Activated T-helper 9 cell treated with anti-CD3 and anti-CD28 coated beads, Interleukin-2, amount 50 U/mL, for 16 hours (primary cell): ENCODE measurements at places on chromosomes 7 and 10.

- DNase-seq: no peak
Observed at GRCh38 chr7:78709658-78710057, 743.8 kb downstream of the MAGI2 start.

DNA sequence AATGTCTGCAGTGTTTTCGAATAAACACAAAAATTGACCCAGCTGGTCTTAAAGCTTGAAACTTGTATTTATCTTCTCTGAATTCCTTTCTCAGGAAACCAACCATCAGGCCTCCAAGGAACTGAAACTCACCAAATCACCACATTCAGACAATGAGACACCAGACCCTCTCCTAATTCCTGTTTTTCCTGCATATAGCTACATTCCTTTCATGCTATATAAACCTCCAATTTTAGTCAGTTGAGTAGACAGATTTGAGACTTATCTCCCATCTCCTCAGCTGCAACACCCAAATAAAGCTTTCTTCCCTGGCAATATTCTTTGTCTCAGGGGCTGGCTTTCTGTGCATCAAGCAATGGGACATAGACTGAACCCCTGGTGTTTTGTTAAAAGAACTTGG lies 317.0 kb downstream of the CACNA2D1 start:
- DNase-seq: no peak

DNA sequence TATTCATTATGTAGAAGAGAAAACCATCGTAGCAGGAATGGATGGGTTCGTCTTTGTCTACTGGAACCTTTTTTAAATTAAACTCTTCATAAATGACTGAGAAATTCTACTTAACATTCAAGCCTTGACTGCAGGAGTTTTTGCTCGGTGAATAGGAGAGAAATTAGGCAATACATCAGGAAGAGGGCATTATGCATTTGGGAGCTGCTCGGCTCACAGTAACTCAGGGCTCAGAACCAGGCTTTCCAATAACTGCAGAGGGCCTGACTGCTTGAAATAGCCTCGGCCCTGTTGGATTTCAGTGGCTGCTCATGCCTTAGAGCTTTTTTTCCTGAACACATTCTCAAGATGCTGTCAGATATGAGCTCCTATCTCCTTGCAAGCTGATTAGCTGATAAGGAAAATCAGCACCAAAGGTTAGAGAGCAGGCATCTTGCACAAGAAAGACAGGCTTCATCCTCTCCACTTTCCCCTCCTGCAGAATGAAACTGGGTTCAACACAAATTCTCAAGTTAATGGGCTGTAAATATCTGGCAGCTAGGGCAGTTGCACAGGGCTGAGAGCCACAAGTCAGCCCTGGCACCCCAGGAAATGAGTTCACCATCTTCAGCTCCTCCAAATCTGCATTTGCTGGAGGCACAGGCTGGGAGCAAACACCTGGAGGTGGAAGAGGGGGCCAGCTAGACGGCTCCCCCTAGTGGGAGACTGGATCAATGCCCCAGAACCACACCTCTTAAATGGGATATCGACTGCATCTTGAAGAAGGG lies 24.3 kb downstream of the TECTB start:
- no peak for DNase-seq

GRCh38 chr10:81514811-81515210 lies 360.2 kb upstream of the NRG3 start:
- DNase-seq: no peak

DNA sequence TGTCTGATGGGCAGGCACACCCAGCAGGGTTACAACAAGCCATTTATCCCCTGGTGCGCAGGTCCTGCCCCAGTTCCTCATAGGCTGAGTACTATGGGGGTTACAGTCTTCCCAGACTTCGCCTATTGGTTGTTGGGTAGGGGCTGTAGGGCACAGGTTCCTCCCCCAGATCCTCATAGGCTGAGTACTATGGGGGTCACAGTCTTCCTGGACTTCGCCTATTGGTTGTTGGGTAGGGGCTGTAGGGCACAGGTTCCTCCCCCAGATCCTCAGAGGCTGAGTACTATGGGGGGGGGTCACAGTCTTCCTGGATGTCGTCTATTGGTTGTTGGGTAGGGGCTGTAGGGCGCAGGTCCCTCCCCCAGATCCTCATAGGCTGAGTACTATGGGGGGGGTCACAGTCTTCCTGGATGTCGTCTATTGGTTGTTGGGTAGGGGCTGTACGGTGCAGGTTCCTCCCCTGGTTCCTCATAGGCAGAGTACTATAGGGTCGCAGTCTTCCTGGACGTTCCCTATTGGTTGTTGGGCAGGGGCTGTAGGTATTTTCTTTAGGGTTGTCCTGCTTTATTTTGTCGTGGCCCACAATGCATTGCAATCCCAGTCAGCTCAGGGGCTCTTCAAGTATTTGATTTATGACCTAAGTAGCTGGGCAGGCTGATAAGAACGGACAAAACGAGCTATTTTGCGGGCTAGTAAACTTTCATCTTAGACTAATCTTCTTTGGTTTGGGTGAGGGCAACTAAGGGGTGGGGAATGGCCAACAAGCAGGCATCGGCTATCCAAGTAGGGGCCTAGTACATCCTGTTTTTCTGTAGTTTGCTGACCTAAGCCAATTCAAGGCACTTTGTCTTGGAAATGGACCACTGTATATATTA lies 3.4 kb downstream of the LRRC27 start:
- DNase-seq: no peak

GRCh38 chr7:108178398-108178797 lies 48.2 kb upstream of the LAMB4 start:
- no peak for DNase-seq

- no peak for DNase-seq
Observed at GRCh38 chr10:116055252-116055916, 217.6 kb downstream of the GFRA1 start.

GRCh38 chr7:41984888-41985287 lies 252.1 kb downstream of the GLI3 start:
- DNase-seq: no peak

DNA sequence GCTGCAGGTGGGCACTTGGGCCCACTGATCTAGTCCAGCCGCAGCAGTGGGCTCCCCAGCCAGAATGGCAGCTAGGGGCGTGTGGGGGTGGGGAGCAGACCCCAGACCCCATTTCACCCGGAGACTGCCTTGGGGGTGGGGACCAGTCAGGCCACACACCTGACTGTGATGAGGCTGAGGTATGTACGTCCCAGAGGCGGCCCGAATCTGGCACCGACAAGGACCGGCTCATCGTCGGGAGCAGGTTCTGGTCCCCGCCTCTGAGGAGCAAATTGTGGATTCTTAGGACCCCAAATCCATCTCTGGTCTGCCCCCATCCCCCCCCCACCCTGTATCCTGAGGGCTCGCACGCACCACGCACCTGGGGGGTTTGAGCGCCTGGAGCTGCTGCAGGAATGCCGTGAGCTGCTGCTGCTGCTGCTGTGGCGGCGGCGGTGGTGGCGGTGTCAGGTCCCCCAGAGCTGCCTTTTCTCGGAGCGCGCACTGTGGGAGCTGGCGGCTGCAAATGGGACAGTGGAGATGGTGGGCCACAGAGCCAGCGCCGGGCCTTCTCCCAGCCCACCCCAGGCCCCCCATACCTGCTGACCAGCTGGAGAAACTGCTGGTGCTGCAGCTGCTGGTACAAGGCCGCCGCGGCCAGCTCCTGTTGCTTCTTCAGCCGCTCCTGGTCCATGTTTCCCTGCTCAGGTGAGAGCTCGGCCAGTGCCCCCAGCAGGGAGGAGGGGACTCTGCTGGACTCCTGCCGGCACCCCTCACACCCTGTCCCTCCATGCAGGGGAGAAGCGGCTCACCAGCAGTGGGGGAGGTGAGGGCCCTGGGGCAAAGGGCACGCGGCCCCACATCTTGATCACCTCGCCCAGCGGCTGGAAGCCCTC lies 10.2 kb downstream of the GIGYF1 start:
- DNase-seq: no peak

DNA sequence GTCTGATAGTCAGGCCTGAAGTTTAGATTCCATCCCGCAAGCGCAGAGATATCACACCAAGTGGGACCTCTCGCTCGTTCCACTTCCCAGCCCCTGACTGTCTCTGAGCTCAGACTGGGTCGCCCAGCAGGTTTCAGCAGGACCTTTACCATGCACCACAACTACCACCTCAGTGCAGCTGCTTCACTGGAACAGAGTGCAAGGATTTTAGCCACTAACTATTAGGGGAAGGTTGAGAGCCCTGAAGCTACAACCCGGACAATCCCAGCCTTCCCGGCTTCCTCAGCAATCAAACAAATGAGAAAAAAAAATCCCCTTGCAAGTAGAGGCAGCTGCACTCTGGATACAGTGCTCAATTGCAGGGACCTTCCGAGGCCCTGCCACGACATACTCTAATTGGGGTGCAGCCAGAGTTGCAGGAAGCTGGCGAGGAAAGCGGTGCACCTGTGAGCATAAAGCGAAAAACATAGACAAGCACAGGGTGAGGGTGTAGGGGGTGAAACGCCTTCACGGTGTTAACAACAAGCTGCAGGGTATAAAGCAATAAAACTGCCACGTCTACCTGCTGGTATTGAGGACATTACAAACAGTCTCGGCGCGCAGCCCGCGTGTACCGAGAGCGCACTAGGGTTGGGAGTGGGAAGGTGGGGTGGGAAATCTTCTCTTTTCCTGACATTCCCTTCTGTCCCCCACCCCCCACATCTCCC lies 2.6 kb upstream of the DLX6 start:
- no peak for DNase-seq

GRCh38 chr7:14505906-14506305 lies 396.6 kb downstream of the DGKB start:
- DNase-seq: no peak

DNA sequence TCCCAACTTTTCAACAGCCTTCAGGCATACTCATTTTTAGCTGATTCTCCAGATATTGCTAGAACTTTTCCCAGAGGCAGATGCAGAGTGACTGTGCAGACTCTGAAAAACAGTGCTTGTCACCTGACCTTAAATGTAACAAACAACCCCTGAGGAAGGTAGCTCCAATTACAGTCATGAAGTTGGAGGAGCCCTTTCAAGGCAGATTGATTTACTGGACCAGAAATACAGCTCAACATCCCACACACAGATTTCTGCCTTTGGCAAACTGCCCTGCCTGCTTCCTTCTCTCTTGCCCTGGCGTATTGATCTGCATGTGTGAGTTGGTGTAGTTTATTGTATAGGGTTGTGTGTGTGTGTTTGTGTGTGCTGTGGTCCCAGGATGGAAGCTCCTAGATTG lies 38.5 kb downstream of the PYROXD2 start:
- DNase-seq: no peak

DNA sequence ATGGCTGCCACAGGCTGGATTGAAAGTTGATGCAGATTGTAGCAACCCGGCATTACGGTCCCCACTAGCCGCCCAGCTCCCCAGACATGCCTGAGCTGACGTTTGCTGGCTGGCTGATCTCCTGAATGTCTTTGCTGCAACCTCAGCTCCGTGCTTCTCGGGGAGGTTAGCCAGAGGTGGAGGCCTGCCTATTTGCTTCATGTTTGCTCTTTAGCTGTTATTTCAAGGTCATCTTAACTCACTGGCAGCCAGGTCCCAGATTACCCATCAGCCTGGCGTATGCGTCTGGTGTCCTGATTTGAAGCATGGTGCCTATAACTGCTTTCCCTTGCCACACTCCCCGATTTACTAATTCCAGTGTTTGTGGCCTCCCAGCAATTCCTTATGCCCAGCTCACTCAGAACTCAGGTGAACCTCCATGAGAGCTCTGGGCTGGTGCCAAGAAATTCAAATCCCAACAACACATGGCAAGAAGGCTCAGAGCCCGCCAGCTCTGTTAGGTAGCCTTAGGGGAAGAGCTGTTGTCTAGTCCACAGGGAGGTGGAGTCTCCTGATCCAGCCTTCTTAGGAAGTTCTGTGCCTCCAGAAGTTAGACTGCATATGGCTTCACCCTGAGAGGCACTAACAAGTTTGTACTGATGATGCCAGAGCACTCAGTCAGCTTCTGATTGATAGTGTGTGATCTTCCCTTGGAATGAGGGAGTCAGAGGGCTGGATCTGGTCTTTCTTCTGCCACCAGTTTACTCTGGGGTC lies 69.7 kb upstream of the EXOC4 start:
- DNase-seq: no peak

DNA sequence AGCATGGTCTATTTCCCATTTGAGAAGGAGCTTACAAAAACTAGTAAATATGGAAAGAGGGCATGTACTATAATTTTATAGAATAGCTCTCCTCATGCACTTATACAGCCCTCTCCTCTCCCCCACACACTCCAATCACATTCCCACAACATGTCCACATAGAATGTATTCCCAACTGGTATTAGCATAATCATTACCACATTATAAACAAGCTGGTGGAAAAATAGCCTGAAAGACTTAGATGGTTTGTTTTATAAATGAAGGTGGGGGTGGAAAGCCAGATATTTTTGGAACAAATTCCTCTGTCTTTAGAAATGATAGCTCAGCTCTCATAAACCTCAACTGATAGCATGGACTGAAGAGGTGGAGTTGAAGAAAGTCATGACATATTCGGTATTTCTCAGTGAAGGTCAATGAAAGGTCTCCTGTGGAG lies 410.1 kb downstream of the SUGCT start:
- no peak for DNase-seq

DNA sequence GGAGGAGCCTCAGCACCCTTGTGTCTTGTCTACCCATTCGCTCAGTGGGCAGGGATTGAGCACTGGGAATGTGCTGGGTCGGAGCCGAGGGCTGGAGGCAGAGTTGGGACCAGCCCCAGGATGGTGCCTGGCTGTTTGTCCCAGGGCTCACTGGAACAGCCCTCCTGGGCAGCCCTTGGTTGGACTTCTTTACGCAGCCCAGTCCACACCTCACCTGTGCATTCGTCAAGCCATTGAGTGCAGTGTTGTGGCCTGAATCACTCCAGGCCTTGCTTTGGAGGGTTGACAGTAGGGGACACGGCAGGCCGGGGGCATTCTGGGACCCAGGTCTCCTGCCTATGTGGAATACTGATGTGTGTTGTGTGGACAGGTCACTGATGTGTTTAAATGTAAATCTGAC lies 229.6 kb downstream of the MGMT start:
- DNase-seq: no peak

GRCh38 chr7:91838439-91838838 lies 42.1 kb downstream of the MTERF1 start:
- no peak for DNase-seq

DNA sequence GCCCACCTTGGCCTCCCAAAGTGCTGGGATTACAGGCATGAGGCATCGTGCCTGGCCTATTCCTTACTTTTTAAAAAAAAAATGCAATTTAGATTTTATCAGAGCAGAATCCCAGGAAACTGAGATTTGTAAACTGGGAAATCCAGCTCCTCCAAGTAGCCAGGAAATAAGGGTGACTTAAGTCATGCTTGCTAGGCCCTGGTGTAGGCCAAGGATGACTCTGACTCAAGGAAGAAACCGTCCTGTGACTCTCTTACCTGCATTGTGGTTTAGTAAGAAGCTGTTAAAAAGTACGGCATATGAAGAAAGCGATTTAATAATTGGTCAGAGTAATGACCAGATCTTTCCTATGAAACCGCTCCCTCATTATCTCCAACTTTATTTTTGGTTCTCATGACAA lies 10.2 kb downstream of the PFKP start:
- no peak for DNase-seq

- DNase-seq: no peak
Observed at GRCh38 chr10:69844698-69845097, 43.0 kb downstream of the COL13A1 start.

- no peak for DNase-seq
Observed at GRCh38 chr7:112573302-112574039, 92.7 kb downstream of the LSMEM1 start.

GRCh38 chr10:125085258-125086054 lies 74.9 kb downstream of the CTBP2 start:
- DNase-seq: no peak

GRCh38 chr10:12811826-12812225 lies 189.7 kb downstream of the CCDC3 start:
- no peak for DNase-seq

GRCh38 chr7:158204453-158204852 lies 383.2 kb downstream of the PTPRN2 start:
- no peak for DNase-seq
